ENCODE measurements at places on chromosomes 1 and 21.

DNA sequence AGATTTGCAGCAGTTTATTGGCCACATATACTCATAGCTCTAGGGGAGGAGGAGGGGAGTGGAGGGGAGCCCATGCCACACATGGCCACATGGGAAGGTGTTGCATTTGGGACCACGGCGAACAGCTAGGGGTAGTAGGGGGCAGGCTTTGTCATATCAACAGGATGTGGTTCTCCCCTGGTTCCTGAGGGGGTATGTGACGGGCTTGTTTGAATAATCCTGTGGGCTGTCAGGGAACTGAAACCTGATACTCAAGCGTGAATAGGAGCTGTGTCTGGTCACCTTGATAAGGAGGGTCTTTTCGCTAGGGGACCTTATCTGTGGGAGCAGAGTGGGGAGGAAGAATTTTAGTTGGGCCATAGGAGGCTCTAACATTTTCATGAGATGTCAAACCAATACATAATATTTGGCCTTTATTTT lies 264.7 kb downstream of the CTH start:
- DNase-seq, result no peak

- no peak for DNase-seq
These were observed 8.6 kb downstream of the YBEY start for GRCh38 chr21:46294647-46295176.

DNA sequence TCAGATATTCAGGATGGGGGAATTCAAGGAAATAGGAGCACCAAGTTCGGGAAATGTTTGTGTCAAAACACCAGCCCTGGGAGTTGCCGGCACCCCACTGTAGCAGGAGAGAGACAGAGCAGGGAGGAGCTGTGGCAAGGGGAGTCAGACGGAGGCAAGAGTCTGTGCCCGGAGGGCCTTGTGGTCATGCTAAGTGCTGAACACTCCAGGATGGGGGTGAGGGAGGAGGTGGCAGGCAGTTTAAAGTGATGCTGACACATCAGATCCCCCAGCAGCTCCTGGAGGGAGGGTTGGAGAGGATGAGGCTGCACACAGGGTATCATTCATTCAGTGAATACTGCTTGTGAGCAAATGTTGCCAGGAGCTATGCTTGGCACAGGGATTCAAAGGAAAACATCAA lies 150.3 kb upstream of the ETV3 start:
- DNase-seq, result no peak

DNA sequence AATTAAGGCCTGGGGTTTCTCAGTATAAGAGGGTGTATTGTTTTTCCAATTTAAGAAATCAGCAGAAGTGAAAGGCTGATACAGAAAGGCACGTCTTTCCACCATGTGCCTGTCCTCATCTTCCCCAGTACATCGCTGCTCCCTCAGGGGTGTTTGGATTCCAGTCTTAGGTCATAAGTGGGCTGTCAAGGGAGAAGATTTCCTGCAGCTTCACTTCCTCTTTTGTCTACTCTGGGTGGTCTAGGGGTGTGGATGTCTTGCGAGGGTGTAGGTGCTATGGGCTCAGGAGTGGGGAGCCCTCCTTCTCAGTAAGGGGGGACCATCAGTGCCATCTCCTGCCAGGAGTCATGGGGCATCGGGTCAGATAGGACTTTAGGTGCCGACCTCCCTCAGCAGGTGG lies 999.8 kb upstream of the NCAM2 start:
- no peak for DNase-seq

DNA sequence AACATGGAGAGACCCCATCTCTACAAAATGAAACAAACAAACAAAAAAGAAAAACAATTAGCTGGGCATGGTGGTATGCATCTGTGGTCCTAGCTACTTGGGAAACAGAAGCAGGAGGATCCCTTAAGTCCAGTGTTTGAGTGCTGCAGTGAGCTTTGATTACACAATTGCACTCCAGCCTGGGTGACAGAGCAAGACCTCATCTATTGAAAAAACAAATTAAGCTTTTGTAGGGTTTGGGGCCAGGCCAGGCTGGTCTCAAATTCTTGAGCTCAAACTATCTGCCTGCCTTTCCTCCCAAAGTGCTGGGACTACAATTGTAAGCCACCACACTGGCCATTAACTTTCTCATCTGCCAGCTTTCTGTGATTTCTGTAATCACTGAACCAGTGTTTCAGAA lies 27.2 kb downstream of the NIPAL3 start:
- no peak for DNase-seq

DNA sequence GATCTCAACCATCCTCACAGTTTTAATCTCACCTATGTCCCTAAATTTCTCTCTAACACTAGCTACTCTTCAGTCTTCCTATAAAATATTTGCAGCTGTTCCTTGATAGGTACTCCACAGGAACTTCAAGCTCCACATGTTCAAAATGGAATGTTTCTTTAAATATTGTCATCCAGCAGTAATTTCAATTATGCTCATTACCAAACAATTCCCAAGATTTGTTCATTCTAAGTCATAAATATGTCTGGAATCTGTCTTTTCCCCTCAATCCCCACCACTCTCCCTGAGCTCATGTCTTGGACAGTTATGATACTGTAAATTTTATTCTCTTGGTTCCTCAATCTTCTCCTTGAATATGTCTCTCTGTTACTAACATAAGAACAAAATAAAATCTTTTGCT lies 214.4 kb downstream of the NRIP1 start:
- DNase-seq, result no peak

- DNase-seq, result no peak
These were observed 296.6 kb downstream of the OMA1 start for GRCh38 chr1:58249737-58250586.

Data from CD4-positive, alpha-beta T cell (primary cell).